ENCODE measurements at places on chromosomes 16 and 17.

- DNase-seq = no peak
Observed at GRCh38 chr16:21647562-21648164, 4.7 kb downstream of the IGSF6 start.

DNA sequence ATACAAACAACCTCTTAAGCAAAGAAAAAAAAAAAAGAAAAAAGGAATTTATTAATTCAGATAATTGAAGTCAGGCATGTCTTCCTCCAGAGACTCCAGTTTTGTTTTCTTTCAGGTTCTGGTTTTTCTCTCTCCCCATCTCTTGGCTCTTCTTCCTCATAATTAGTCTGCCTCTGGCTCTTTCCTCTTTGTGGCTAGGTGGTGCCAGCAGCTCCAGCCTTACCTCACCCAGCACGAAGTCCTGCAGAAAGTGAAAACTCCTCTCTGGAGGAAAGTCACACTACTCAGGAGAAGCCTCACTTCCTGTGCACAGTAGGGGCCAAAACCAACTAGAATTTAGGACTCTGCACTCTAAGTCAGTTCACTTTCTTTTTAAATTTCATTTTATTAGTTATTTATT, 10.3 kb upstream of the NFAT5 start:
- no peak for DNase-seq

DNA sequence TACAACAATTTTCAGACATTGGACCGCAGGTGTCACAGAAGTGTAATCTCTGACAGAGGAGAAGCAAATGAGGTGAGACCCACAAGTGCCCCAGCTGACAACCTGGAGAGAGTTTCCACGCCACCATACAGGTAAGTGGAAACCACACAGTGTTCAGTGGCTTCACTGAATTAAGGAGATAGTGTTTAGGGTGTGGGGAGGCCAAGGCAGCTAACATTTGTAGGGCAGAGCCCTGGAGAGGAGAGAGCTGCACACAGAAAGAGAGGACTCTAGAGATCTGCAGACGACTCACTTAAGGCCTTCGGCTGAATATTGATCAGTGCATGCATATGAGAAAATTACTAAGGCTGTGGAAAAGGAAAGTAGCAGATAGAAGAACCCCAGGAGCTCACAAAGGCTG, 228.9 kb upstream of the TNRC6C start:
- no peak for DNase-seq

GRCh38 chr16:85303354-85303883, 191.1 kb upstream of the CIBAR2 start:
- peak; percentile 84 for DNase-seq

- DNase-seq = no peak
Observed at GRCh38 chr17:3798273-3799180, 2.5 kb downstream of the ITGAE start.

- DNase-seq = no peak
Observed at GRCh38 chr17:43134774-43135453, 9.8 kb upstream of the BRCA1 start.

DNA sequence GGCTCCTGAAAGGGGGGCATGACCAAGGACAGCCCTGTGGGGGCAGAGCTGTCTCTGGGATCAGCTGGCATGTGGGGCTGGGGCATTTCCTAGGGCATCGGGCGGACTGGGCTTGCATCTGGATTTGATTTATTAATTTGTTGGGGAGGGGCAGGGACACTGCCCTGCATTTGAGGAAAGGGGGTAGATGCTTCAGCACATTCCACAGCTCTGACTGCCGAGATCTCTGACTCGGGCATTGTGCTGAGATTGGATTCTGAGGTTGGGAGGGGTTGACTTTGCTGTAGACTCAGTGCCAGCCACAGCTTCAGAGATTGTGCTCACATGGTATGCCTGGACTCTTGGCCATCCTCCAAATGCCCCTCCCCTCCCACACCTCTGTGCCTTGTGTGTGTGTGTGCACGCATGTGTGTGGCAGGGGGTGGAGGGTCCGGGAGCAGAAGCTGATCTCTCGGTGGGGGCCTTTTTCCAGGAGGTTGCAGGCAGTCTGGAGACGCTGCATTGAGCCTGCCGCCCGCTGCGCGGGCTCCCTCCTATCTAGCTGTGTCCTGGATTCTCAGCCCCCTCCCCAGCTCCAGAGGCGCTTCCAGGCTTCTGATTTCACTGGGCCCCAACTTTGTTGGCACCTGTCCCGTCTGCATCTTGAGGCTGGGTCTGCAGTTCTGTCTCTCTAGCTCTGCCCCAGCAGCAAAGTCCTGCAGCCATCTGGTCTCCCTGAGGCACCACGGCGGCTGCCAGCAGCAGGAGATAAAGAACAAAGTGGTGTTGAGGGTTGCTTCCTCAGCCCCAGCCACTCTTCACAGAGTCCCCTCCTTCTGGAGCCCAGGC, 14.9 kb downstream of the IGFBP4 start:
- no peak for DNase-seq

GRCh38 chr17:42814633-42815399, 9.3 kb downstream of the BECN1 start:
- no peak for DNase-seq

- DNase-seq = no peak
Observed at GRCh38 chr16:66429290-66429962, 2.3 kb downstream of the BEAN1 start.

- DNase-seq = no peak
Observed at GRCh38 chr17:7997186-7997585, 5.2 kb upstream of the GUCY2D start.

DNA sequence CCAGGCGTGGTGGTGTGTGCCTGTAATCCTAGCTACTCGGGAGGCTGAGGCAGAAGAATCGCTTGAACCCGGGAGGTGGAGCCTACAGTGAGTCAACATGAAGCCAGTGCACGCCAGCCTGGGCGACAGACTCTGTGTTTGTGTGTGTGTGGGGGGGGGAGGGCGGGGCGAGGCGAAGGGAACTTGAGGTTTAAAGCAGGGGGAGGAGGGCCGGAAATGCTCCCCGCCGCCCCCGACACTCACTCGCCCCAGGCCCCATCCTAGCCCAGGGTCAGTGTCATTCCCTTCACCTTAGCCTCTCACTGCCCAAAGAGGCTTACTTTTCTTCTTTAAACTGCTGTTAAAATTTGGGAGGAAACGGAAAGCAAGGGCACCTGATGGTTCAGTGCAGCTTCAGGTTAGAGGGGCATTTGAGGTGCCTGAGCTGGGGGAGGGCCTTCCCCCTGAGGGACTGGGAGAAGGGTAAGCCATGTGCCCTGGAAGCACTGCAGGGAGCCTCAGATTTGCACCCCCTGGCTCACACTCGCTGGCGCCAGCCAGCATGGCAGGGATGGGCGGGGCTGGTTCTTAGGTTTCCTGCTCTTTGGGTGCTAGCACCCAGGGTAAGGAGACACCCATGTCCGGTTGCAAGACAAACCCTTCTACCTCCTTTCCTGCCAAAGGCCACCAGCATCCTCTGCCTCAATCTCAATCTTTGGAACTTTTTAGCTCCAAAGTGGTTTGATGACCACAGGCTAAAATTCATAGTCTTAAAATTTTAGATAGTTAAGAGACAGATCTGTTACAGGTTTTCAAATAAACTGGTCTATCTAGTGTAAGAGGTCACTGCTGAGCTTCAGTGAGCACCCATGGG, 2.2 kb upstream of the LIMD2 start:
- peak; percentile 81 for DNase-seq

- no peak for DNase-seq
Observed at GRCh38 chr16:77758046-77758445, 30.3 kb upstream of the VAT1L start.

Measured in activated T-cell treated with anti-CD3 and anti-CD28 coated beads, Interleukin-2, amount 50 U/mL, for 48 hours (primary cell).